Breast epithelium (tissue), 4 donors: ENCODE measurements at places on chromosomes 7 and 10. TPM values are rescaled to one million over a fixed set of nuclear protein-coding genes. Genes with fewer than 3 reads are reported as not detected.
A peak's percentile ranks its signal among the peaks of the same experiment; 100 is the strongest.

GRCh38 chr10:23314835-23315239 lies 29.8 kb downstream of the C10orf67 start:
- no peak for DNase-seq

Gene NEUROD6
- not detected for total RNA-seq

- DNase-seq: no peak
These were observed 442.1 kb upstream of the NRP1 start for GRCh38 chr10:33776419-33777070.

DNA sequence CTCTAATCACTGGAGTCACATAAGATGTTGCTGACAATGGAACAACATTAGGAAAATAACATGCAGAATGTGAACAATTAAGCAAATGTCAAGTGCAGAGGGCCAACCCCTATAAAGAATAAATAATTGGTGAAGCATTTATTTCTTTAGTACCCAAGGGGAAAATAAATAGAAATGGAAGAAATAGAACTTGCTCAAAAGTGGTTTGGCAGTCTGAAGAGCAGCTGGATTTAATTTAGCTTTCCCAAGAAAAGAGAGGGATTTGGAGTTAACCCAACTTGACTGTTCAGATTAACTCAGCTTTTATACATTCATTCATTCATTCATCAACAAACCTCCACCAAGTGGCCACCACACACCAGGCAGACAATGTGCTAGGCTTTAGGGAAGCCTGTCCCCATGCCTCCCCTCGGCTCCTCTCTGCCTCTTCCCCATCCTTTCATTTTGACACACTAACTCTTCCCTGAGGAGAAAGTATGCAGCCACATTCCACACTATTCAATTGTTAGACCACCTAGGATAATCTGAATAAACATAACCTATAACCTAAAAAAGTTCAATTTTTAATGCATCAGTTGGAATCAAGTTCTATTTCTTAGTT lies 295.5 kb downstream of the AHR start:
- no peak for DNase-seq

Gene SPDYE16
- total RNA-seq: not detected

Gene VWA2
- 0.48 TPM for total RNA-seq

DNA sequence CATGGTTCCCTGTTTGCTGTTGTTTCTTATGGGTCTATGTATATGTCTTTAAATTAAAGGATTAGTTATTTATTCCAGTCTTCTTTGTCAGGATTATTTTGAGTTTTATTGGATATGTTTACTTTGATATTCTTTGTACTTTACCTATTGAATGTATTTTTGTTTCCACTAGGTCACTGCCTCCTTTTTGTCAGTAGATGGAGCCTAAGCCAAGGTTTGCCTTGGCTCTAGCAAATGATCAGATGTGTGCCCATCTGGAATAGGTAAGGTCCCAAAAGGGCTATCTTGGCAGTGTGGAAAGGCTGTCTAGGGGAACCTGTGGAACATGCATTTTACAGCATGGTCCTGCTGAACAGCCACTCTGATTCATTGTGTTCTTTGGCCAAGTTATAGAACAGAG lies 337.3 kb upstream of the GHITM start:
- no peak for DNase-seq

Gene KIF20B
- 3.3 TPM for total RNA-seq

GRCh38 chr7:84823530-84823929 lies 363.3 kb downstream of the SEMA3D start:
- no peak for DNase-seq

Gene LRRC18
- total RNA-seq: not detected

DNA sequence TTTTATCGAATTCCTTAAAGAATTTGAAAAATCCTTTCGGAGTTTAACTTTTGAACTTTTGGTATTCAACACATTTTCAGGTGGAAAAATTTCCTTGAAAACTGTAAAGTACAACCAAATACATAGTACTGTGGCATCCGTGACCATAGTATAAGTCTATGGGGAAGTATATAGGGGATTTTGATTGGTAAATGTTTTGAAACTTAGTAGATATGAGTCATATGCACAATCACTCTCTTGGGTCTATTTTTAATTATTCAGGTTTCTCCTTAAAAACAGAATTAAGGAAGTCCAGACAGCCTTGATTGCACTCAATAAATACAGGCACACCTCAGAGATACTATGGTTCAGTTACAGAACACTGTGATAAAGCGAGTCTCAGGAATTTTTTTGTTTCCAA lies 64.2 kb downstream of the AVL9 start:
- no peak for DNase-seq

DNA sequence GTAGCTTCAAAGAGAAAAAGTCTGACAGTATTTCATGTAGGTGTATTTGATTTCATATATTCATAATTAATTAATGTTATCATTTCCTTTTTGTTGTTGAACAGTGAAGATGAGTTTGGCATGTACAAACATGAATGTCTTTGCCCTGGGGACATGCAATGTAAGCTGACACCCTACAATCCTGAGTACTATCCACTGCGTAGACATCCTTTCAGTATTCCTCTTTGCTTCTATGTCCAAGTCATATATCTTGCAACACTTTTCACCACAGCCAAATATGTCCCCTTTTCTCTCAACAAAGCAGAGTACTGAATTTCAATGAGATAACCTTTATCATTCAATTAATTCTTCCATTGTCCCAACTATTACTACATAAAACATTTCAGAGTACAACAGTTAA lies 93.6 kb downstream of the GPR37 start:
- DNase-seq: no peak

GRCh38 chr10:103804871-103805270 lies 50.5 kb downstream of the SH3PXD2A start:
- no peak for DNase-seq

GRCh38 chr7:93843260-93843659 lies 47.3 kb downstream of the TFPI2 start:
- no peak for DNase-seq

DNA sequence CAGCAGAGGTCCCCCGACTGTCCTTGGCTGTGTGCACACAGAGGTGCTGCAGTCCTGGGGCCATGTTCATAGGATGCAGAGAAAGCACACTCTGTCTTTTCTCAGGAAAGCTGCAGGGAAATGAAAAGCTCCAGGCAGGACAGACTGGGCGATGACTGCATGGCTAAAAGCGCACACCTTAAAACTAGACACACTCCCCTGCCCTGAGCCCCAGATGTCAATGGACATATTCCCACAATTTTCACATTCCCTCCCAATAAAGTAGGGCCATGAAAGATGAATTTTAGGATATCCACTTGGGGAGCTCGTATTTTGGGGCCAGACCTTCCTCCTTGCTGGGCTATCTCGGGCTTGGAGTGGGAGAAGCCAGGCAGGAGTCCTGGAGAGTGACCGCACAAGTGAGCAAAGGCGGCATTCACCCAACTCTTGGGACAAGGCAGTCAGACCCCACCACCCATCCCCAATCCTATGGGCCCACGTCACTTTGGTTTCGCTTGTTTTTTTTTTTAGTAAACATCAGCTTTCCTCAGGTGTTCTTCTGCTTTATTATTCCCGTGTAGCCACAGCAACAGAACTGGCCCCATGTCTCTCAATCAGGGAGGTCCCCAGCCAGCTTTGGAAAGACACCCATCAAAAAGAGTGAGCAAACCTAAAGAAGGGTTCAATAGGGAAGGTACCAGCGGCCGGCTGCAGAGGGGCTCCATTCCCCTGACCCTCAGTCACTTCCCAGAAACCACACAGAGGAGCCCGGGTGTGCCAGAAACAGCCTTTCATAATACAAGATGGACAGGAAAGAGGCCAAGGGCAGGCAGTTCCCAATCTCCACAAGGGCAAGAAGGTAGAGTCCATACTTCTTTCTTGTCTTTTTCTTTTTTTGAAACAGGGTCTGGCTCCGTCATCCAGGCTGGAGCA lies 12.7 kb downstream of the GPRIN2 start:
- no peak for DNase-seq

GRCh38 chr10:128245026-128245425 lies 118.8 kb upstream of the MKI67 start:
- DNase-seq: no peak

Gene FAM25G
- total RNA-seq: not detected

DNA sequence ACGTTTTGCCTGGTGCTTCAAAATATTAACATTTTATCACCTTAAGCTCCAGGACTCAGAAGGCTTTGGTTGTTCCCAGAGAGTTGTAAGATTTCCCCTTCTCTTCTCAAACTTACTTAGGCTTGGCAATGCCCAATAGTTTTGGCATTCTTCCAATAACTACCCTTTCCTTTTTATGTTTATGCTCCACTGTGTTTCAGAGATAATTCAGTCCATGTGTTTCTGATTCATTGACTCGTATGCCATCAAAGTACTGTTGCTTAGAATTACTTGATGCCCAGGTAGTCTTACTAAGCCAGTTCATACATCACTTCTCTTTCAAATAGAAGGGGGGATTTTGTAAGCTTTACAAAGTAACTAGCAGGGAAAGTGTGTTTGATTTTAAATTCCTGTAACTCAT lies 66.6 kb downstream of the AGMO start:
- no peak for DNase-seq

Gene HTR5A
- not detected for total RNA-seq

DNA sequence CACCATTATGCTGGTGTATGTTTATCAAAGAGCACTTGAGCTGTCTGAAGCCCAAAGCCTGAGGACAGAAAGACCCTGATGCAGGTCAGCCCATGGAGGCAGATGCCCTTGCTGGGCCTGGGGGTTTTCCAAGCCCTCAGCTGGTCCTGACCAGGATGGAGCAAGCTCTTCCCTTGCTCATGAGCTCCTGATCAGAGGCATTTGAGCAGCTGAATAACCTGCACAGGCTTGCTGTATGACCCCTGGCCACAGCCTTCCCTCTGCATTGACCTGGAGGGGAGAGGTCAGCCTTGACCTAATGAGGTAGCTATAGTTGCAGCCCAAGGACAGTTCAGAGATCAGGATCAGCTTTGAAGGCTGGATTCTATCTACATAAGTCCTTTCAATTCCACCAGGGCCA lies 13.0 kb downstream of the AQP1 start:
- DNase-seq: peak; percentile 22

- no peak for DNase-seq
These were observed 100.7 kb upstream of the TMEM106B start for GRCh38 chr7:12110425-12110824.

Gene HOXA4
- 2.8 TPM for total RNA-seq

DNA sequence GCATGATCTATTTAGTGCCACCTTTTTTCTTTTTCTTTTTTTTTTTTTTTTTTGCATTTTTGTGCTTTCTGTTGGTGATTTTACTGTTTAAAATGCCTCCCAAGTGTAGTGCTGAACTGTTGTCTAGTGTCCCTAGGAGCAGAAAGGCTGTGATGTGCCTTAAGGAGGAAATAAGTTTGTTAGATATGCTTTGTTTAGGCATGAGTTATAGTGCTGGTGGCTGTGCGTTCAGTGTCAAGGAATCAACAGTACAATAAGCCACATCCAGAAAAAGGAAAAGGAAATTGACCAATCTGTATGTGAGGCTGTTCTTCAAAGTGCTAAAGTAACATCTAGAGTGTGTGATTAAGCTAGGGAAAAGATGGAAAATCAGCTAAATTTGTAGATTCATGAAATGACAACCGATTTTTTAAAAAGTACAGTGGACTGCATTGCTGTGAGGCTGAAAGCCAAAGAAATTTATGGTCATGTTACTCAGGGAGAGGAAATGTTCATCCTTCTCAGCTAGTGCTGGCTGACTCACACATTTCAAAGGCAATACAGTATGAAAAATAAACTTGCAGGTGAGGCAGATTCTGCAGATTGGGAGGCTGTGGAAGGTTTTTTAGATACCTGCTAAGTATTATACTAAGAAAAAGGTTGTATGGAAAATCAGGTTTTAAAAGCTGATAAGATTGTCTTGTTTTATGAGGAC lies 122.7 kb upstream of the ADCY1 start:
- no peak for DNase-seq

Gene RET
- 0.96 TPM for total RNA-seq

GRCh38 chr10:21398563-21399231 lies 126.8 kb downstream of the SKIDA1 start:
- DNase-seq: no peak

DNA sequence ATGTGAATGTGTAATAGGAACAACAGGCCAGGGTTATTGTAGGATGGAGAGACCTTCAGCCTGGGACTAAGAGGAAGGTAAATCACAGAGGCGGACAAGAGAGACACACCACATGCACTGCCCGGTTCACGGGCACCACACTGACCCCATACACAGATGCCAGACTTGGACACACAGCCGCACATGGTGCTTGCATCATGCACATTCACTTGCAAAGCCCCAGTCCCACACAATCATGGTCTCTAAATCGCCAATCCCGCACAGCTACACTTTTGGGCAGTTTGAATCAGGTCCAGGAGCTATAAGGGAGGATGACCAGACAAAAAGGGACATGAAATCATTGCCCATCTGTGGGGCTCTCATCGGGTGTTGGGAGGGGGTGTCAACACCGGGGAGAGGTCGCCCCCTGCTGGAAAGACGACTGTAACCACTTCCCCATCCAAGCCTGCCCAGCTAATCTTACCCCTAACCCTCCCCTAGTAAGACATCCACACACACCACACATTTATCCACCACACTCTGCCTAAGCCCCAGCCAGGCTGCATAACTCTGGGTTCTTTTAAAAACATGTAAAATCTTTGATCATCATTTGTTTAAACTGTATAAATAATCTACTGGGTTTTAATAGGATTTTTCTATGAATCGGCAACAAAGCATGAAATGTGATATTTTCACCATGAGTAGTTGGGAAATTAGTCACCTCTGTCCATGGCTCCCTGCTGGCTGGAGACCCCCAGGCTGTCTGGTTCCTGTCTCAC lies 40.5 kb upstream of the SLF2 start:
- DNase-seq: no peak

DNA sequence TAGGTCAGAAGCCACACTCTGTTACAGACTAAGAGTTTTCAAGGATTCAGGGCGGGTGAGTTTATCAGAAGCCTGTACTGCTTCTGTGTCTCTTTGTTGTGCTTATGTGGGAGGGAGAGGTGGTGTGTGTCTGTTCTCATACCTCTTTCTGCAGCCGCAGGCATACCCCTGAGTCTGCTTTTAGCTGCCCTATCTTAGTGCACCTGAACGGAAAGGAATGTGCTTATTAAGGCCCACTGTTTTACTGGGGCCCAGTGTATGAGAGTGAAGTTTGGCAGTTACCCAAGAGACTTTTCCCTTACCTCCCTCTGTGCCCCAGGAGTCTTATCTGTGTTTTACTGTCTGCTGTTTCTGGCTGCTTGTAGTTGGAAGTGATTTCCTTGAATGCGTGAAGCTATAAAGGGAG lies 104.3 kb downstream of the TYW1 start:
- no peak for DNase-seq

Gene GPR15LG
- total RNA-seq: not detected

DNA sequence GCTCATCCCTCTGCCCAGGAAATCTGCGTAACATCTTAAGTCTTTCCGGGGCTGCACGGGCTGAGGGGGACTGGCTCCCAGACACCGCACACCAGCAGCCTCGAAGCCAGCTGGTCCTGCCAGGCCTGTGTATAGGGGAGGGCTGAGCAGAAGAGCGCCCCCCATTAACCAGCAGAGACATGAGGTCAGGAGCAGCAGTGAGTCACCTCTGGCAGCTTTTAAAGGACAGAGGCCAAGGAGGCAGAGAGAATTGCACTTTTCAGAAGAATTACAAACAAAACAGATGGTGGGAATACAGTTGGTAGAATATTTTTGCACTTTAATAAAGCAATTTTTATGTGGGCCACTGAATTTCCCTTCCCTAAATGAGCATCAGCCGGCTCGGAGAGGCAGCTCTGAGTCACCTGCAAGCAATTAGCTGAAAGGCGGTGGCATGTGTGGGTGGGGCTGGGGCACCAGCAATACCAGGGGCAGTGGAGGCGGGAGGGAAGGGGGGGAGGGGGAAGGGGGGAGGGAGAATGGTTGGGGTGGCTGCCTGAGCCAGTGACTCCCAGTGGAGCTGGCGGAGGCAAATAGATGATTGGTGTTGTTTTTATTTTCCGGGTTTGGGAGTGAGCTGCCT lies 39.1 kb downstream of the GOLGA7B start:
- DNase-seq: peak; percentile 21

Gene GIMAP6
- total RNA-seq: 35.2 TPM
